ENCODE measurements at places on chromosomes 3 and 15.
A peak's percentile ranks its signal among the peaks of the same experiment; 100 is the strongest.

DNA sequence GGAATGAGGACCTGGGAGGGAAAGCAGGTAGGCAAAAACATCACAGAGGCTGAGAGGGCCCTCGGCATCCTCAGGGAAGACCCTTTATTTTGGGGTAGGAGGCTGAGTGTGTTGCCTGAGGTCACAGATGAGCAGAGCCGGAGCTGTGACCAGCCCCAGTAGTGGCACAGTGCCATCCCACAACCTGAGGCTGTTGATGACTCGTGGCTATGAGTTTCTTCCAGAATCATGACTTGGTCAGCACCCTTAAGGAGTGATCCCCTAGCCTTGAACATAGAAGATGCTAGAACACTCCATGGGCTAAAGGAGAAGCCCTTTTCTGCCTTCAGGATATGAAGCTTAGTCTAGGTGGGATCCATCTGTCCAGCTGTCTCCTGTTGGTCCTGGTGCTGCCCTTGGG, 19.5 kb upstream of the CXCR6 start:
- DNase-seq: no peak

DNA sequence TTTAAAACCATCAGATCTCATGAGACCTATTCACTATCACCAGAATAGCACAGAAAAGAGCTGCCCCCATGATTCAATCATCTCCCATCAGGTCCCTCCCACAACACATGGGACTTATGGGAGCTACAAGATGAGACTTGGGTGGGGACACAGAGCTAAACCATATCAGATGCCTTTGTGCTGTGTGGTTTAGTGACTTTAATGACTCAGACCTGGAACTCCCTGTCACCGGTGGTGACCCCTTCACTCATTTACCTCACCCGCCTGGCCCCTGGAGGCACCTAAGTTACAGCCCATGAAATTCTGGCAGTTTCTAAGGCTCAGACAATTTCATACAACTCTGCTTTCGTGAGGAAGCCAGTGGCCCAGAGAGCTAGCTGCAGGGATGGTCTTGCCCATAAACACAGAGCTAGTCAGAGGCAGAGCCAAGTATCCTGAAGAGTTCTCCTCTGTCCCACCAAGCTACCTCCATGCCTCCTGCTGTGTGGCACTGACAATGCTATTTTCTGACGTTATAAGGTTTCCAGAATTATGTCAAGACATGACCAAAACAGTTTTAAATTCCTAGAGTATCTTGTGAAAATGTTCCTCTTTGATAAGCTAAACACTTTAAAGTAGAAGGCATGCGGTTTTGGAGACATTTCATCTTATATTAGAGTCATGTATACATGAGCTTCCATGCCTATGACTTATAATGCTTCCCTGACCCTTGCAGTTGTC, 231.1 kb upstream of the IL12A start:
- no peak for DNase-seq

DNA sequence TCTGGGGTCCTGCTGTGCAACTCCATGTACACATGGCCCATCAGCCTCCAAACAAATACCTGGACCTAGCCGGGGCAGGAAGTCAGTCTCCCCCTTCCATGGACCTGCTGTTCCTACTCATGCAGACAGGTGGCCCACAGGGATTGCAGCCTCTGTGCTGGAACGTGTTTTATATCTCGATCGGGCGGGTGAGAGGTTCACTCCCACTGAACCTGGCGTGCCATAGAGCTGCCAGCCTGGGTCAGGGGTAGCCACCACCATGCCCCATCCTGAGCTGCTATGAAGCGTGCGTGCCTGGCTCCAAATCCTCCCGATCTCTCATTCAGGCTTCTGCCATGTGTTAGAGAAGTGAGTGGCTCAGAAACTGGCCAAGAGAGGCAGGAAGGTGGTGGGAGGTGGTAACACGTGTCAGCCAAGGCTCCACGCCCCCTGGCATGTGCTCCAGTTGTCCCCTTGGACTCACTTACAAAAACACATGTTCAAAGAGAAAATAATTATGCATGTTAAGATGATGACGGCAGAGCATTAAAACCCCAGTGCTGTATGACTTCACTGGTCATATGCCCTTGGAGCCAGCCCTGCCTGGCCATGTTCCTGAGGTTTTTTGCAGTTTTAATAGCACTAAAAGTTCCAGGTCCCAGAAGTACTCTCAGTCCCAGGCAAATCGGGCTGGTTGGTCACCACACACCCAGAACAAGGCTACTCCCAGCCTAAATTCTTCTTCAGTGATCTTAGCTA, 30.6 kb downstream of the CTSH start:
- DNase-seq: no peak

DNA sequence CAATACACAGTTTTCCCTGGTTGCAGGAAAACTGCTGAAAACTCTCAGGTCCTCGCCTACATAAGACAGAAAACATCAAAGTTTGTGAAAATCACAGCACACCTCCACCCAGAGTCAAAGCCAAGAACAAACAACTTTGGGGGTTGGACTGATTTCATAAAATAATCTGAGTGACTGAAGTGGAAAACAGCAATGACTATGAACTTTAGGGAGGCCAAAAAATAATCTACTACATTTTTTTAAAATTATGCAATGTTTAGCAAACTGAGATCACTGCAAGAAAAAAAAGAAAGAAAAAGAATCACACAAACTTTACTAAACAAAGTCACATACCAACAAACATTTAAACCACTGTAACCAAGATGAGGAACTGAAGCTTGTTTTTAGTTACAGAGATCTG, 15.9 kb upstream of the FOXP1 start:
- no peak for DNase-seq

GRCh38 chr15:34795267-34796081, at the start of gene ACTC1:
Gene ACTC1 (minus strand): TSS chr15:34795549. CDS start chr15:34794808, 741 bp downstream.
- DNase-seq: peak; percentile 18

GRCh38 chr3:125080077-125080476, 24.3 kb upstream of the HEG1 start:
- no peak for DNase-seq

DNA sequence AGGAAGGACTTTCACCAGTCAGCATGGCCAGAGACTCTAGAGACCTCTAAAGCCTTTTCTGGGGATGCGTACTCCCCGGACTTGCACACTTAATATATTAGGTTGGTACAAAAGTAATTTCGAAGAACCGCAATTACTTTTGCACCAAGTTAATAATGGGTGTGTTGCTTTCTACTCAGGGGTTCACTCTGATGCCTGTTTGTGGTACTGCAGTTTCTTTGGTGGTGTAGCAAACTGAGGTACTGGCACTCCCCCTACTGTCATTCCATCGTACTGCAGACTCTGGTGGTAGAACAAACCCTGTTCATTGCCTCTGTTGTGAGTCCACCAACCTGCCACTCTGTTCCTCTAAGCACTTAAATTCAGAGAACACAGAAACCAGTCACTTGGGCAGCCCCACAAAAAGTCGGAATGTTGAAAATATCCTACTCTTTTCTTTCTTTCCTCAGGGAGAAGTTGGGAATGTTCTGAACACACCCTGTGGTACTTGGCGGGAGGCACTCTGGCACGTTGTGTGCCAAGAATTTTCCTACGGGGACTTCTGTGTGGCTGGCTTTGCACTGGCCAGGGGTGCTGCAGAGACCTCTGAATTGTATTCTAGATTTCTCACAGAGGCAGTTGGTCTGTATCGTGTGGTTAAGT, 46.3 kb downstream of the GABRG3 start:
- DNase-seq: peak; percentile 48

DNA sequence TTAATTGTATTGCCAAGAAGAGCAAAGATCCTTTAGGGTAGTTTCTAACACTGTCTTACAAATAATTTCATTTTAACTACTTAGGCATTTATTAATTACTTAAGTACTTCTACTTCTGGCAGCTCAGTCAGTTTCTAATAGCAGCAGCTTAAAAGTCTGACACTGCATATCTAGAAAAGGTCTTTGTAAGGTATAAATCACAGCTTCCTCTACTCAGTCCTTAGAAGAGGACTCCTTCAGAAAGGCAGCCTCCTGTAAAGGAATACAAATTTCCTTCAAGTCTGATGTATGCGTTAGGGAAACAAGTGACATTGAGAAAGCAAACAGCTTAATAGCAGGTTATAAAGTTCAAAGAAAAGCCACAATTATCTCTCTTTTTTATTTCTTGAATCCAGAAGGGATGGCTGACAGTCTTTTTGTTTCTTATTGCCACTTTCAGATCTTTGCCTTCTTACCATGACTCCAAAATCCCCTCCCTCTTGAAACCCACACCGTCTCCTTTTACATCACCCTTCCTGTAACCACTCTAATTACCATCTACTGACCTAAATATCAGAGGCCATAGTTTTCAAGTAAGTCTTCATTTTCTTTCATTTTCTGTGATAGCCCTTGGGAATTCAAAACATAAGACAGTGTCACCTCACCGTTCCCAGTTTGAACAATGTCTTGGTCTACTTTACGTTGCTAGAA, 109.5 kb downstream of the CGGBP1 start:
- DNase-seq: no peak

DNA sequence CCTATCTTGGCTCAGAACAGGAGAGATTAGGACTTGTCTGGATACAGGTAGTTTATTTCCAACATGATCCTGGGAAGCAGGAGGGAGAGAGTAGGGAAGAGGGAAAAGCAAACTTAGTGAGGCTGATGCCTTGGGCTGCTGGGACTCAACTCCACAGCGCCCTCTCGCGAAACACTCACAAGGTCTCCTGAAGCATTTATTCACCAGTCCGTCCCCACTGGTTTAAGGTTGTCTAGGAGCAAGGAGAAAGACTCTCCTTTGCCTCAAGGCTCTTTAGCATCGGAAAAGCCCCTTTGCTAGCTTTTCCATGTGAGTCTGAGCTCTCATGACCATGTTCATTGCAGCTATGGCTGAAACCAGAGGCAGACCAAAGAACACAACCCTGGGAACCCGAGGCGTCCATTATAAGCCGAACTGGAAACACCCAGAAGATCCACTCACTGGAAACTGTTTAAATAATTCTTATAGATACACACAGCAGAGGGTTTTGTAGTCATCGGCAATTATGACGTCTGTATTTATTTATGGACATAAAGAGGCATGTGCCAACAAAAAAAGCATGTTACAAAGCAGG, 244.5 kb downstream of the CD47 start:
- peak; percentile 60 for DNase-seq

GRCh38 chr15:23567921-23568320, 2.4 kb downstream of the MKRN3 start:
- no peak for DNase-seq

DNA sequence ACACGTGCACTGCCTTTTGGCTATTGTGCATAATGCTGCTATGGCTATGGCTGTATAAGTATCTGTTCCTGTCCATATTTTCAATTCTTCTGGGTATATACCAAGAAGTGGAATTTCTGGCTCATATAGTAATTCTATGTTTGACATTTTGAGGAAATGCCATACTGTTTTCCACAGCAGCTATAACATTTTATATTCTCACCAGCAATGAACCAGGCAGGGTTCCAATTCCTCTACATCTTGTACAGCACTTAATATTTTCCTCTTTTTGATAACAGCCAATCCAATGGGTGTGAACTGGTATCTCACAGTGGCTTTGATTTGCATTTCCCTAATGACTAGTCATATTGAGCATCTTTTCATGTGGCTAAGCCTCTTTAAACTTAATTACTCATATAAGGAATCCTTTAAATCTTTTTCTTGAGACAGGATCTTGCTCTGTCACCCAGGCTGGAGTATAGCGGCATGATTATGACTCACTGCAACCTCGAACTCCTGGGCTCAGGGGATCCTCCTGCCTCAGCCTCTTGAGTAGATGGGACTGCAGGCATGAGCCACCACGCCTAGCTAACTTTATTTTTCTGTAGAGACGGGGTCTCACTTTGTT, 38.1 kb upstream of the IGDCC4 start:
- DNase-seq: peak; percentile 36

DNA sequence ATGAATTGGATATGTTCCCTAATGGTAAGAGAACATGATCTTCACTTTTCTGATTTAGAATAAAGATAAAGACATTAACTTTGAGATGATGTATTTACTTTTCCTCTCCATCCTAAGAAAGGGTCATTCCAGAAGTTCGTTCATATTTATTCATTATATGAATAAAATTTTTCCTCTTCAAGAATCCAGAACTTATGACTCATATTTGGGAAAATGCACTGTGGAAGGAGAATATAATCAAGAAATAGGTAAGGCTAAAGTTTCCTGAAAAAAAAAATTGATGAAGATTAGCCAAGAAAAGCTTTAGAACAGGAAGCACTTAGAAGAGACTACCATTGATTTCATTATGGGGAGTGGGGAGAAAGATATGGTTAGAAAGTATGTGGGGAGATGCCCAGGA, 36.5 kb upstream of the CBLB start:
- no peak for DNase-seq

DNA sequence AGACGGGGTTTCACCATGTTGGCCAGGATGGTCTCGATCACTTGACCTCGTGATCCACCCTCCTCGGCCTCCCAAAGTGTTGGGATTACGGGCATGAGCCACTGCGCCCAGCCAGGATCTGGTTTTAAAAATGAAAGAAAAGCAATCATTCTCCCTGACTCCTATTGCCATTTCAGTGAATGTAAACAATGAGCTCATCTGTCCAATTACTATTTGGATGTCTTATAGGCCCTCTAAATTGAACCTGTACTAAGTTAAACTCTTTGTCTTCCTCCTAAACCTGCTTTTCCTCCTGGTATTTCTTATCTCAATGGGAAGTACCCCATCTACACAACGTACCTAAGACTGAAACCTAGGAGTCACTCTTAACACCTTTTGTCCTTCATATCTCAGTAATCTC, 23.7 kb downstream of the PCYT1A start:
- no peak for DNase-seq

DNA sequence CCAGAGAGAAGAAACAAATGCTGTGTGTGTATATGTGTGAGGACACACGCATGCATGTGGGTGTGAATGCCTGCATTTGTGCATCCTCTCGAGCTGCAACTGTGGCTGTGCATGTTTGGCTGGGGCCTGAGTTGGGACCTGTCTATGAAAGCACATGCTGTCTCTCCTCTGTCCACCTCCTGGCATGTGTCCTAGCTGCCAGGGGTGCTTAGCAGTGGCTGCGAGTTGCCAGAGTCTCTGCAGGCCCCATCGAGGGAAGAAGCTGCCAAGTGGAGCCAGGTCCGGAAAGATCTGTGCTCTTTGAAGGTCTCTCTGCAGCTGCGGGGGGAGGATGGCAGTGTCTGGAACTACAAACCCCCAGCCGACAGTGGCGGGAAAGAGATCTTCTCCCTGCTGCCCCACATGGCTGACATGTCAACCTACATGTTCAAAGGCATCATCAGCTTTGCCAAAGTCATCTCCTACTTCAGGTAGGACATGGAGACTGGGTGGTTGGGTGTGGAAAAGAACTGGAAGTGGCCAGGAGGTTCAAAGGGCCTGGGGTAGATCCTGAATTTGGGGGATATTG, 30.7 kb downstream of the NR1I2 start:
- no peak for DNase-seq

DNA sequence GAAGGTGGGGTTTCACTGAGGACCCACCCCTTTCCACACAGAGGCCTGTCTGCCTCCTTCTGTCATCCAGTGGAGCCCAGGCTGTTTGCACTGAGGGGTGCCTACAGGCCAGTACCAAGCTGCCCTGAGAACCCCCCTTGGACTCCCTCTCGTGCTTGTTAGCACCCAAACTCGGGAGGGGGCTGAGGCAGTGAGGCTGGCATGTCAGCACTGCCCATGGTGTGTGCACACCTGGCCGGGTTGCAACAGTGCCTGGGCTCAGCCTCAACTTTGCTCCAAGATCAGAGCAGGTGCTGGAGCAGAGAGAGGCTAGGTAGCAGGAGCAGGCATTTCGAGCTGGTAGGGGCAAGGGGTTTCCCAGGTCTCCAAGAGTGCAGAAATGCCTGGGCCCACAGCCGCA, 90.0 kb downstream of the PIK3R4 start:
- DNase-seq: no peak

GRCh38 chr15:28861031-28861534, 12.6 kb upstream of the GOLGA6L7 start:
- no peak for DNase-seq
